Stimulated activated CD8-positive, alpha-beta memory T cell treated with anti-CD3 and anti-CD28 coated beads, Interleukin-7, amount 100 ng/mL, for 4 hours (primary cell): ENCODE measurements at places on chromosomes 2 and 18.

- no peak for DNase-seq
Observed at GRCh38 chr2:48414640-48414979, 115.3 kb upstream of the STON1 start.

- DNase-seq, result no peak
Observed at GRCh38 chr18:28657961-28658360, 481.0 kb upstream of the CDH2 start.

DNA sequence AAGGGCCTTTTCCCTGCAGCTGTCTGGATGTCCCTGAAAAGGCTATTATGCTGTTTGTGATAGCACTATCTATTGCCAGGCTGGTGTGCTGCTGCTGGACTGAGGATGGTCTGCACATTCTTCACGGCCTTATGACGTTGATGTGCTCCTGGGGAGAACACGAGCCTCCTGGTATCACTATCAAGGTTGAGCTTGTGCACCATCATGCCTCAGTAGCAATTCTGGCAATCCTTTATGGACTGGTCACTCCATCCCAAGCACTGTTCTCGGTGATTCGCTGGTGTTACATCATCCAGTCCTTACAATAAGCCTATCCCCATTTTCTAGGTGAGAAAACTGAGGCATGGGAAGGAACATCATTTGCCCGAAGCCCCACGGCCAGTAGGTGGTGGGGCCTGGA is 18.2 kb upstream of the CCBE1 start:
- no peak for DNase-seq

- no peak for DNase-seq
Observed at GRCh38 chr2:21067859-21068537, 24.1 kb upstream of the APOB start.

DNA sequence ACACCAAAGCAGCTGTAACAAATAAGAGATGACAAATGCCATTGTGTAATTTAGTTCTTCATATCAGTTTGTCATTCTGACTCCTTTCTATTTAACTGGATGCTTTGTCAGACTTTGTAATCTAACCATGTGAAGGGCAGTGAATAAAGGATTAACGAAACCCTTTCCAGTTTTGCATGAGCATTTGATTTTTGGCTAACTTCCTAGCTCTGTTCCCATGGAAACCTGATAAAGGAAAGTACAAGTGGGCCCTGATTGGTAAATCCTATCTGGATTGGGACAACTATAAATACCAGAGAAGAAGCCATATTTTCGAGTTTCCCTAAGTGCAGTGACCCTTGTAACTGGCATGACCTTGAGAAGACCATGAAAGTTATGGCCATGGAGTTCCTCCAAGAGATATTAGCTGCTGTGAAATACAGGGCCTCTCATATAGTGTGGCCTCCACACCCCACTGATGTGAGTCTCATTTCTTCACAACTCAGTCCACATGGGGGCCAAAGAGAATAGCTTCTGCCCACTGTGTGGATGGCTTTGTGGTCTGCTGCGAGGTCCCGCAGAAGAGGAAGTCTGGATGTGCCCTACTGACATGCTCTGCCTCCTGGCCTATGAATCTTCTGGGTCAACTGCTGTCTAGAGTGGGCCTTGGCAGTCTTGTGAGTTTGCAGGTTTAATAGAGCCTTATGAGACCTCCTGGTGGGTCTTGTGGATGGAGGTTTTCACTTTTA is 38.2 kb upstream of the CYP1B1 start:
- no peak for DNase-seq

DNA sequence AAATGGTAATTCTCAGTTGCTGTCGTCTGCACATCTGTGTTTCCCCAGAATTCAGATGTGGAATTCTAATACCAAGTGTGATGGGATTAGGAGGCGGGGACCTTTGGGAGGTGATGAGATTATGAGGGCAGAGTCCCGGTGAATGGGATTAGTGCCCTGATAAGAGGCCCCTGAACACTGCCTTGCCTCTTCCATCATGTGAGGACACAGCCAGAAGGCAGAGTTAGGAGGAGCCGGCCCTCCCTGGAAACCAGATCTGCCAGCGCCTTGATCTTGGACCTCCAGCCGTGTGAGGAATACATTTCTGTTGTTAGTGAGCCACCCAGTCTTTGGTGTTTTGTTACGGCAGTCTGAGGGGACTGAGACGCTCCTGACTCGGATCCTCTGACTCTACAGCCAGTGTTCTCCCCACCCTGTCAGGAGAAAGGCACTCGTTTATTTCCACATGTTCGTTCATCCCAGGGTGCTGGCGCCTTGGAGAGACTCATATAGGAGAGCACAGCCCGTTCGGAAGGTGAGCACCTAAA is 395.0 kb downstream of the ZNF516 start:
- DNase-seq, result no peak

DNA sequence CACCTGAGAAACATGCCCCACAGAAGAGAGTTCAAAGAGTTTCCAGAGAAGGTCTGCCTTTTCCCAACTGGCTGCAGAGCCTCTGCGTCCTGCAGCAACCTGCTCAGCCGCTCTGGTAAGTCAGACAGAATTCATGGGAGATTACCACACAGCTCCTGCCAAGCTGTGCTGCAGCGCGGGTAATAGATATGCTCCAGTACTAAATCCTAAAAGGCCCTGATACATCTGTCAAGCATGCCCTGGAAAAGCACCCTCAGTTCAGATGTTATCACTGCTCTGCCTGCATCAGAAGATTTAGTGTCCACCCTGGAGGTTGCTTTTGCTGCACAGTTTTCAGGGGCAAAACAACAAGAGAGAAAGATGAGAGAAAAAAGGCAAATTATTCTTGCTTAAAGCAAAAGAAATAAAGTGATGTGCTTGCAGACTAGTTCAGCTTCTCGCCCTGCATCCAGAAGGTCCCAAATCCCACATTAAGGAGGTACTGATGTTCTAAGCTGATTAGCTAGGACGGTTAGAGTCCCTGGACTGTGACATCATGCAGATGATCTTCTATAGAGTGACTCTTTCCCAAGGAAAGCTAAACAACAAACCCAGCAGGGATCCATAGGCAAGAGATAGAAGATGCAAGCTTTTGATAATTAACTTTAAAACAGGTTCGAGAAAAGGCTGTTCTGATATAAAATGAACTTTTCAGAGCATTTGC is 488.6 kb downstream of the BCL11A start:
- DNase-seq, result no peak

- DNase-seq, result no peak
Observed at GRCh38 chr18:6010284-6010683, 115.0 kb upstream of the TMEM200C start.

DNA sequence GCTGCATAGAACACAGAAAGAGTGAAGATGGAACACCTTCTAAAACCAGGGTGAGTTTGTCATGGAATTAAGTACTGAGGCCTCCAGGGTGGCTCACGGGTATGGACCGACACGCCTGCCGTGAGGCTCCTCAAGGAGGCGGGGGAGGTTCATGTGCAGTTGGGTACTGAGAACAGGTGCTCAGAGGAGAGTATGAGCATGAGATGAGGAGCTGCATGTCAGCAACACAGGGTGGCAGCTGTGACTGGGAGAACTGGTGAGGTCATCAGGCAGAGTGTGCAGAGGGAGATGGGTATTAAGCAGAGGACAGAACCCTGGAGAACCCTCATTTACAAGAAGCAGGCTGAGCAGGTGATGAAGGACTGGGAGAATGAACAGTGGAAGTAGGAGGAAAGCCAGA is 63.2 kb upstream of the KLHL29 start:
- DNase-seq, result no peak

DNA sequence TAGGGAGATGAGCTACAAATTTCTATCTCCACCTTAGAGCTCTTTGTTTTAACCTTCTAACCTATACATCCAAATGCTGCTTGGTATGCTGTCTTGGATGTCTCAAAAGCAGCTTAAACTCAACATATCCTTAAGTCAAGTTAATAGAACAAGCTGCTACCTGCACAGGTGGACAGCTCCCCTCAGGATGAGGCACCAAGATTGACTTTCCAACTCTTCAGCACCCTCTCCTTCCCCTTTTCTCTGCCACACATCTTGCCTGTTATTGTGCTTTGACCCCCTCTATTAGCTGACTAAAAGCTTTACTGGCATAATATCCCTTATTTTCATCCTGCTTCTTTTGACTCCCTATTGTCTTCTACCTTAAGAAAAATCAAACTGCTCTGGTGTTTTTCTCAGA is 448.1 kb upstream of the MEX3C start:
- no peak for DNase-seq

- peak; percentile 8 for DNase-seq
Observed at GRCh38 chr2:36965751-36966369, 476 bp downstream of the STRN start.

DNA sequence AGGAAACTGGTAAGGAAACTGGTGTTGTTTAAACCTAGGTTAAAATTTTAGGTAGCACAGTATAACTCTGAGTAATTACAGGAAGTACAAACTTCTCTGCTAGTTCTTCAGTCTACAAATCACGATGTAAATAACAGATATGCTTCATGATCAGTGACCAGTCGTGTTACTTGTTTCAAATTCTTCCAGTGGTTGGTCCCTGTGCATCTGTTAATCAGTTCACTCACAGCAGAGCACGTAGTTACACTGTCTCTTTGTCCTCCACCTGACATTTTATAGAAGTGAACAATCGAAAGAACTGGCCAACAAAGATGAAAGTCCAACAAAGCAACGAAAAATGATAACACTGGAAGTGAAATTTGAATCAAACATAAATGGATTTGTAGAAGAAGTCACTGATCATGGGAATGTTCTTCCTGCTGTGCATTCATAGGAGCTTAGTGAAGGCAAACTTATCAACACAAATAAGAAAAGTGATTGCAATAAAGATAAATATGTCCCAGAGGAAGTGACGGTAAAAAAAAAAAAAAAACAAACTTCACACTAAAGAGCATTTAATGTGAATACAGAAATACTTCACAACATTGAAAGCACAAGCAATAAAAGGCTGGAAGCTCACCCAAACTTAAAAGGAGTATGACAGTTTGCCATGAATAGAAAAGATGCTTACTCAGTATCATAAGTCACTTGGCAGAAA is 7.0 kb downstream of the EIF2AK2 start:
- no peak for DNase-seq

GRCh38 chr2:70516596-70516995 is 37.0 kb downstream of the TGFA start:
- DNase-seq, result no peak

GRCh38 chr2:100422320-100423055 is 5.0 kb upstream of the CHST10 start:
- DNase-seq, result no peak

DNA sequence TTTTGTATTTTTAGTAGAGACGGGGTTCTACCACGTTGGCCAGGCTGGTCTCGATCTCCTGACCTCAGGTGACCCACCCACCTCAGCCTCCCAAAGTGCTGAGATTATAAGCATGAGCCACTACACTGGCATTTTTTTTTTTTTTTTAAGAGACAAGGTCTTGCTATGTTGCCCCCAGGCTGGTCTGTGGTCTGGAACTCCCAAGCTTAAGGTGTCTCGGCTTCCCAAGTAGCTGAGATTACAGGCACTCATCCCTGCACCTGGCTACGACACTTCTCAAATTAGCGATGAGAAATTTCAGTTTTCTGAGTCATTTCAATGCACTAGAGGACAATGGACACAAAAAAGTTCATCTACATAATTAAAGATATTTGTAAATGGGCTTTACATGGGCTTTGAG is 36.6 kb upstream of the TCF7L1 start:
- DNase-seq, result no peak

- DNase-seq, result no peak
Observed at GRCh38 chr18:24009651-24010333, 4.8 kb upstream of the TTC39C start.

DNA sequence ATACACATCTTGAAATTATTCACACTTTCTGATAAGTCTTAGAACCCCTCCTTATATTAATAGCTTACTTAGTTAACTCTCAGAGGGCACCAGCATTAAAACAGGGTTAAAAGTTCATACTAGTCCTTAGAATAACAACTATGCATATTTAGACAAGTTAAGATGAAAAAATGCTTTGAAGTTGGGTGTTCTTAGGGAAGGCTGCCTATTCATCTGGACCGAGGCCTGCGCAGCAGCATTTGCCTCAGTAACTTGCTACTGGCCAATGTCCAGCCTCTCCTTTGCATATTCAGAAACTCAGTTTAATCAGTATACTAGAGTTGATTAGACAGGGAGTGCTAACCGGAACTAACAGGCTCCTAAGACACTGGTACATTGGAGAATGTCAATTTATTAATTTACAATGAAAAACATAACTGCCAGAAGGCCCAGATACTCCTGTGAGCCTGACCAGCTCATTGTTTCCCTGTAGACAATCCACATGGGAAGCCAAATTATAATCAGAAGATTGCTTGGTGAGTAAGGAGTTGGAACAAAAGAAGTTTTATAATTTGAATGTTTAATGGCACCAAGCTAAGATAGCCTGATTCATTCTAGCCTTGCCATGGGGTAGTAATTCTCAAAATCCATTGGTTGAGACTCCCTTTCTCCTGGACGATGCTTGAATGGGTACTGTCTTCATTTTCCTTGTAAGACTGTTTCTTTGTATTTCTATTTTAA is 48.9 kb downstream of the DYNC1I2 start:
- DNase-seq, result no peak

GRCh38 chr2:98394595-98395153 is 48.4 kb downstream of the CNGA3 start:
- no peak for DNase-seq

DNA sequence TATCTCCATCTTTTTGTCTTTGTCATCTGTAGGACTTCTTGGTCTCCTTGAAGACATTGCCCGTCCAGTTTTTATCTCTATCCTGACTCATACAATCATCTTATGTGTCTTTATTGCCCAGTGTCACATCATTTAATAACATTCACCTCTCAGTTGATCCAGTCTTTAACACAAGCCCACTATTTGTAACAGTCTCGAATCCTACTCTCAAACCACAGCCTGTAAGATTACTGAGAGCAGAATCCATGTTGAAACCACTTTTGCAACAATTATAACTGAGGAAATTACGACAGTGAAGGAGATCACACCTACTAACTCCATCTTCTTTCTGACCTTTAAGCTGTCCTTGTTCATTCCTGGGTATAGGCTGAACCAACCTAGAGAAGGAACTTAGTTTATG is 1206.0 kb upstream of the ZEB2 start:
- DNase-seq, result no peak

- DNase-seq, result no peak
Observed at GRCh38 chr2:179243046-179243445, 21.6 kb downstream of the SESTD1 start.

- DNase-seq, result no peak
Observed at GRCh38 chr2:235541016-235541415, 47.2 kb downstream of the AGAP1 start.

GRCh38 chr2:23436346-23437098 is 51.5 kb downstream of the KLHL29 start:
- DNase-seq, result no peak
